Ureter (tissue), 1 donor: ENCODE measurements at places on chromosomes 5 and 9. TPM values are rescaled to one million over a fixed set of nuclear protein-coding genes. Genes with fewer than 3 reads are reported as not detected.

The CNTFR gene
- total RNA-seq, result 9.4 TPM

The SEC24A gene
- 23.7 TPM for total RNA-seq

The CDO1 gene
- total RNA-seq, result 3.5 TPM

The ACSL6 gene
- total RNA-seq, result 0.81 TPM

The PAPPA gene
- total RNA-seq, result 4.9 TPM

GRCh38 chr9:124078641-124079040 lies 67.1 kb downstream of the LHX2 start:
- DNase-seq, result no peak

GRCh38 chr5:71697967-71698366 lies 21.1 kb upstream of the CARTPT start:
- DNase-seq, result no peak

- DNase-seq, result no peak
These were observed 281.9 kb downstream of the DRD1 start for GRCh38 chr5:175162036-175162435.

DNA sequence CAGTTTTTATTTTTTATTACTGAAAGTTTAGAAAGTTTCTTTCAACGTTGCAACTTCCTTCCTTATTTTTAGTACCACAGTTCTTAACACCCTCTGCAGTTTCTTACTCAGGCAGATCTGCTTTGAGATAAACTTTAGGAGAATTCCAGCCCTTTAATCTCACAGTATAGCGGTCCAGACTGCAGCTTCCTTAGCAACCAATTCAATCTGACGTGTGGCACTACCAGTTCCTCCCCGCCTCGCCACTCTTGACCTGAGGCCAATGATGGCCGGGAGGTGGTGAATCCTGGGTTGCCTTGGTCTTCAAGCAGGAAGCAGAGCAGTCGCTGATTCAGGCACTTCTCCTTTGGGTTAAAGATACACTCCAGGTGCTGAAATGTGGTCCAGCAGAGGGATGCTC lies 334.3 kb upstream of the TRPC7 start:
- no peak for DNase-seq

GRCh38 chr9:89022001-89022759 lies 30.9 kb downstream of the S1PR3 start:
- DNase-seq, result peak; percentile 62

DNA sequence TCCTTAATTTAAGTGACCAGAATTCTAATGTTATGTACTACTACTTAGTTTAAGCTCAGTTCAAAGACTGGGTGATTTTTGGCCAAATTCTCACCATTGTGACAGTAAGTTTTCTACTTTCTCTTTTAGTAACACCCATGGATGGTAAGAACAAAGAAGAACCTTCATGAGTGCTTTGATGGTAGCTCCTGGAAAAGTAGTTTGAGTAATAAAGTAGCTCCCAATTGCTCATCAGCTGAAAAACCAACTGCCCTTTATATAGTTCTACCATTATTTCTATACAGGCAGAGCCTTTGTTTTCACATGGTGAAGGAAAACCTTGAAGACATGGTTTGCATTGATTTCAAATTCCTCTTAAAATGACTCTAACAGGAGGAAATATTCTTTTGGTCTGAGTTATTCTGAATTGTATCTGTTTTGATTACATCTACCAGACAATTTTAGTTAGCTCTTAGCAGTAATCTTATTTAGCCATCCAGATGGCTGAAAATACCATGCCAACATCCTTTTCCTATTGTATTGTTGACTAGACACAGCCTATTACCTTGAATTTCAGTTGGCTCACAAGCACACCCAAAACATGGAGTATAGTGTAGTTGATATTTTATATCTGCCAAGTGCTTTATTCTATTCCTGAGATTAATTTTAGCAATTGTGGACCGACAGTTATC lies 23.7 kb upstream of the STARD4 start:
- DNase-seq, result no peak

GRCh38 chr5:114118511-114118910 lies 243.4 kb upstream of the KCNN2 start:
- DNase-seq, result no peak

- DNase-seq, result peak; percentile 51
These were observed 67.5 kb upstream of the CKMT2 start for GRCh38 chr5:81165493-81166119.

DNA sequence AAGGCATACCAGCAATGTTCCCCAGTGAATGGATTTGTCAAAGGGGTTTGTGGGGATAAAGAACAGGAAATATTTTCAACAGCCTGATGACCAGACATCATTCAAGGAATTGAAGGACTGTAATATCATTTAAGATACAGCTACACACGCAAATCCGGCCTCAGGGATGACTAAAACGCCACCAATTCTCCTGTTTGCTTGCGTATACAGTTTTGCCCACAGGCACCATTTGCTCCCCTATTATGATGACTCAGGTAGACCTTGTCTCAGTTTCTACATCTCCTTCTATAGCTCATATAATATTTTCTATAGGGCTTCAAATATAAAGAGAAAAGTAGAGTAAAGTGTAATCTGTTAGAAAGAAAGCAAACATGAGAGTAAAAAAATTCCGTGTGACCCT lies 29.7 kb upstream of the ITGA1 start:
- no peak for DNase-seq
